ENCODE measurements at places on chromosomes 16 and 17.

DNA sequence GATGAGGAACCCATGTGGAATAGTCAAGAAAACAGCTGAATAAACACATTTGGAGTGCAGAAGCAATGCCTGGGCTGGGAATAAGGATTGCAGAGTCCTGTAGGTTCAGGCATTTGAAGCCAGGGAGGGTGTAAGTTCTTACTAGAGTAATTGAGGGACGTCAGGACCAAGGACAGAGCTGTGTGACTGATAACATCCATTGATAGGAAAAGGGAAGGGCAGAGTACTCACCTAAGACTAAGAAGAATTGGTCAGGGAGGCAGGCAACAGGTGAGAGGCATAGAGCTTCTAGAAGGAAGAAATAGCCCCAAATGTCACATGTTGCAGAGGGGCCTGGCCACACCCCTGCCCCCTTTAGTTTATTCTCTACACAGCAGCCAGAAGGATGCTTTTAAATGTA lies 79.8 kb upstream of the TMEM132E start:
- no peak for DNase-seq

DNA sequence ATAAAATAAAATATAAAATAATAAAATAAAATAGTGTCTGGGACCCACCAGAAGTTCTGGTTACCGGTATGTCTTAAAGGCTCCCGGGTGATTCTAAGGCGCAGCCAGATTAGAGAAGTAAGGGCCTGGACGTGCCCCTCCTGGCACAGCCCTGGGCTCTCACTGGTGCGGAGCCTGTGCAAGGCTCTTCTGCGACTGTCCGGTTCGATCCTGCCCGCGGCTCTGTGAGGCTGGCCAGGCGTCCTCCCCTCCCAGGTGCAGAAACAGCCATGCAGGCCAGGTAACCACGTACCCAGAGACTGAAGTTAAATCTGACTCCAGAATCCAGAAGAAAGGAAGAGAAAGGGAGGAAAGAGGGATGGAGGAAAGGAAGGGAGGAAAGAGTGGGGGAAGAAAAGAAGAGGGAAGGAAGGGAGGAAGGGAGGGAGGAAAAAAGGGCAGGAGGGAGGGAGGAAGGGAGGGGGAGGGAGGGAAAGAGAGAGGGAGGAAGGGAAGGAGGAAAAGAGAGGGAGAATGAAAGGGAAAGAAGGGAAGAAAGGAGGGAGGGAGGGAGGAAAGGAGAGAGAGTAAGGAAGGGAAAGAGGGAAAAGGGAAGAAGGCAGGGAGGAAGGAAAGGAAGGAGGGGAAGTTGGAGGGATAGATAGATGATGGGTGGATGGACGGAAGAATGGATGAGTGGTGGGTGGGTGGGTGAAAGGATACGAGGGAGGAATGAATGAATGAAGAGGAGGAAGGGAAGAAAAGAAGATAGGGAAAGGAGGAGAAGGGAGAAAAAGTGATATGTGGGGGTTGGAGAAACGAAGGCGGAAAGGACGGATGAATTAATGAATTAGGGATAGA lies 42.3 kb downstream of the C16orf82 start:
- no peak for DNase-seq

GRCh38 chr16:72985995-72986394 lies 61.9 kb downstream of the ZFHX3 start:
- no peak for DNase-seq

DNA sequence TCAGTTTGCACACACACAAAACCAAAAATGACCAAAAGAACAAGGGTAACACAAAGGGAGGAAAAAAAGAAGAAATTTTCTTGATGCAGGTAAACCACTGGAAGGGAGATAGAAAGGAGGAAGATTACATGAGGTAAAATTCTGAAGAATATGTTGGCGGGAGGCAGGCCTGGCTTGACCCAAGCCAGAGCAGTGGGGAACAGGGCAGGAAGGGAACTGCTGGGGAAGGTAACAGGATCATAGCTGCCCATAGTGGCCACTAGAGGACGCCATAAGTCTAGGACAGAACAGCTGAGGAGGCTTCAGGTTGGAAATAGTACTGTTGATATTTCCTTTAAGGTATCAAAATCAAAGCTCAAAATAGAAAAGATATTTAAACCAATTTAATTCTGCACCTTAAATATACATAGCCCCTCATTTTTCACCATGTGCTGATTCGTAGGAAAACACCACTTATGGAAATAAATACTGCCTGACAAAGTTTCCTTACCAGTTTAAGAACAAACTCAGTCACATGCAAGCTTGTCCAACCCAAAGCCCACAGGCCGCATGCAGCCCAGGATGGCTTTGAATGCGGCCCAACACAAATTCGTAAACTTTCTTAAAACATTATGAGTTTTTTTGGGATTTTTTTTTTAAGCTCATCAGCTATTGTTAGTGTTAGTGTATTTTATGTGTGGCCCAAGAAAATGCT lies 15.5 kb downstream of the VPS35 start:
- peak; percentile 9 for DNase-seq

GRCh38 chr17:55420067-55420775 lies 1.4 kb downstream of the MMD start:
- DNase-seq = peak; percentile 38

DNA sequence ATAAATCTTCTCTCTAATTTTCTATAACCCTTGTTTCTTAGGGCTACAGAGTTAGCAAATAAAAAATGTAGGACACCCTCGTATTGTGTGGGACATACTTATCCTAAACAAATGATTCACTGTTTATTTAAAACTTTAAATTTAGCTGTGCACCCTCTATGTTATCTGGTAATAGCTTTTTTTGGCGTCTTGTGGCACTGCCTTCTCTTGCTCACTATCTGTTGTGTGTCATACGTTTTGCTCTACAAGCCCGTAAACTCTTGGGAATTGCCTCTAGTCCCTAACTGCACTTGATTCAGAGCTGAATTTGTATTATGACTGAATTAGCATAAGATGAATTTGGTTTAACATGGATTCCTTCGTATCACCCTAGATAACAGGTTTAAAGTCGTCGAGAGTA lies 144.3 kb upstream of the MYOCD start:
- no peak for DNase-seq

GRCh38 chr17:35738519-35739133 lies 7.2 kb downstream of the RASL10B start:
- no peak for DNase-seq

DNA sequence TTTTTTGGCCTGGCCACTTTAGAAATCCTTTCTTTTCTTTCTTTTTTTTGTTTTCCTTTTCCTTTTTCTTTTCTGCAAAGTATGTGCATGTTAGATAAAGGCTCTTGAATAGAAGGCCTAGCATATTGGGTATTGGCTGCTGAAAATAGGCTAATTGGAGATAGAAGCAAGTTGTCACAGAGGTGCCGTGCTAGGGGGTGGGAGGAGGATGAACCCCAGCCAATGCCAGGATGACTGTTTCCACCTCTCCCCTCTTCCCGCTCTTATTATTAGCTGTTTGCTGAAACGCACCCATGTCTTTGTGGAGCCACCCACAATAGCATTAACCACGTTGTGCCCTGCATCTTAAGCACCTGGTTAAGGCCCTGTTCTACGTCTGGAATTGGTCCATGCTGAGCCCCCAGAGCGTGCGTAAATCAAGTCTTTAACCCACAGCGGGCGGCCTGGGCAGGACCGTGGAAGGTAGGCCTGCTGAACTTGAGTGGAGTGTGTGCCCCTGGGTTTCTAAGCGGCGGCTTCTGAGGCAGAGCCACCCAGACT lies 123.6 kb downstream of the MSI2 start:
- no peak for DNase-seq

DNA sequence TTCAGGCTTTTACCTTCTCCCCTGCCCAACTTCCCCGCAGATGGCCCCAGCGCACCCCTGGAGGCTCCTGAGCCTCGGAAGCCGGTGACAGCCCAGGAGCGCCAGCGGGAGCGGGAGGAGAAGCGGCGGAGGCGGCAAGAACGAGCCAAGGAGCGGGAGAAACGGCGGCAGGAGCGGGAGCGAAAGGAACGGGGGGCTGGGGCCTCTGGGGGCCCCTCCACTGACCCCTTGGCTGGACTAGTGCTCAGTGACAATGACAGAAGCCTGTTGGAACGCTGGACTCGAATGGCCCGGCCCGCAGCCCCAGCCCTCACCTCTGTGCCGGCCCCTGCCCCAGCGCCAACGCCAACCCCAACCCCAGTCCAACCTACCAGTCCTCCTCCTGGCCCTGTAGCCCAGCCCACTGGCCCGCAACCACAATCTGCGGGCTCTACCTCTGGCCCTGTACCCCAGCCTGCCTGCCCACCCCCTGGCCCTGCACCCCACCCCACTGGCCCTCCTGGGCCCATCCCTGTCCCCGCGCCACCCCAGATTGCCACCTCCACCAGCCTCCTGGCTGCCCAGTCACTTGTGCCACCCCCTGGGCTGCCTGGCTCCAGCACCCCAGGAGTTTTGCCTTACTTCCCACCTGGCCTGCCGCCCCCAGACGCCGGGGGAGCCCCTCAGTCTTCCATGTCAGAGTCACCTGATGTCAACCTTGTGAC lies 3.6 kb downstream of the MAPK7 start:
- no peak for DNase-seq

DNA sequence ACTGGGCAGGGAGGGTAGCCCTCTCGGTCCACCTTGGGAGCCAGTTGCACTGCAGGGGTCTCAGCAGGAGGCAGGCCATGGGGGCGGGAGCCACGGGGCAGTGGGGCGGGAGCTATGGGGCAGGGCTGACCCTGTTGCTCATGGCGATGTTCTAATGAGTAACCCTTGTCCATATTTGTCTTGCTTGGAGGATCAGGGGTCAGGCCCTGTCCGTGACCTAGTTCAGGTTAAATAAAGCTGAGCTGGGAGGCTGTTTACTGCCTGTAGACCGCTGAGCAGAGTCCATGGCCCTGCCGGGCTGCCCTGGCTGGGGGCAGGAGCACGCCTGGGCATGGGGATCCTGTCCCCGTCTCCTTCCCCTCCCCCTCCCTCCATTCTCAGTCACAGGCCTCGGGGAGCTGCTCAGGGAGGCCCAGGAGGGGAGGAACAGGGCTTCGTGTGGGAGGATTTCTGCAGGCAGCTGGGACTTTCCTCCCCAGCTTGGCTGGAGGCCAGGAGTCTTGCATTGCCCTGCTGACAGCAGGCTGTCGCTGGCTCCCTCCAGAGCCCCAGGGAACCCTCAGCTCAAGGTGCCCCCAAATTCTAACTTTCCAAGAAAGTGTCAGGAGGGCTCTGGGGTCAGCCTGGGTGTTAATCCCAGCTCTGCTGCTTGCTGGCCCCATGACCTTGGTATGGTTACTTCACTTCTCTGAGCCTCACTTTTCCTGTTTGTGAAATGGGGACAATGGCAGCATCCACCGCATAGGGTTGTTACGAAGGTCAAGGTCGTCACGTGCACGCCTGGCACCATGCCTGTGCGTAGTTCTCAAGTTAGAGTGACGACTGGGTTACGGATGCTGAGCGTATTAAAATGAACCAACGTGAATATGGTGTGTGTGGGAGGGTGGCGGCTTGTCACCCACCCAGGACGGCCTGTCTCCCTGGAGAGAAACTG lies 6.1 kb upstream of the SERPINF2 start:
- DNase-seq = no peak

DNA sequence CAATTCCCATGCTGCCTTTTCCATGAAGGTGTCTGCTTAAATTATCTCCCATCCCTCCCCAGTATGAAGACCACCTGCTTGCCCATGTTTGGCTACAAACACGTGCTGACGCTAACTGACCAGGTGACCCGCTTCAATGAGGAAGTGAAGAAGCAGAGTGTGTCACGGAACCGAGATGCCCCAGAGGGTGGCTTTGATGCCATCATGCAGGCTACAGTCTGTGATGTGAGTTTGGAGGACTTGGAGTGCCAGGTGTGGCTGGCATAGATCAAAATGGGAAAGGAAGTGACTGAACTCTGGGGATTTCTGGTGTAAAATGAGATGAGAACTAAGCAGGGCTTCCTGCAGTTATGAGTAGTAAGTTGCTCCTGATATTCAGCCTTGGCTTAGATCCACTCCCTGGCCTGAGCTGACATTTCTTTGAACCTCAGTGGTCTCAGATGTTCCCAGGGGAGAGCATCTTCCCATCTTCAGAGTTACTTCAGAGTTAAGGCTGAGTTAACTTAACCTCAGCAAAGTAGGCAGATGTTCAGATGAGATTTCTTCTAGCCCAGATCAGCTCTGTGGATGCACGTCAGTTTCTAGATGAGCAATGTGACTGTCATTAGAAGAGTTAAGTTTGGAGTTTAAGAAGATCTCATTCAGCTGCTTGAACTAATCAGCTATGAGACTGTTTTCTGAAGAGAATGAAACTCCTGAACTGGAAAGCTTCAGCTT lies 32.7 kb downstream of the ITGB3 start:
- DNase-seq = no peak

DNA sequence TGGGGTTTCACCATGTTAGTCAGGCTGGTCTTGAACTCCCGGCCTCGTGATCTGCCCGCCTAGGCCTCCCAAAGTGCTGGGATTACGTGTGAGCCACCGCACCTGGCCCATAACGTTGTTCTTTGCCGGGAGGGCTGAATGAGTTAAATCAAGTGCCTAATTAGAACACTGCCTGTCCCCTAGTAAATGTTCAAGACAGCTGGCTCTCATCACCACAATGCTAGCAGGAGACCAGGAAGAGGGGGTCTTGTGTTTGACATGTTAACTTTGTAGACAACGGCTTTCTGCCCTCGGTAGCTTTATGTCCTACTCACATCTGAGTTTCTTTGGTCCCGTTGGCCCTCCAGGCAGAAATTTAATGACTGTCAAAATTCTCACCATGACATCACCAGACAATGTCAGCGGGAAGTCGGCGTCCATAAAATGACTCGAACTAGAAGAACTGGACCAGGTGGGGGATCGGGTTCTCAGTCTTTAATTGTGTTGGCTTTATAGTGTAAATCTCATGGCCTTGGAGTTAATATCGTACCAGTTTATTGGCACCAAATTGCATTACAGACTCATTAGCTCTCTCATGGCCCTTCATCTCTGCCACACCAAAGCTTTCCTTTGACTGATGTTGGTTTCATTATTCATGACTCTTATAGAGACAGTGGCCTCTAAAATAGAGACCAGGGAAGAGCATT lies 11.4 kb upstream of the ITPRIPL2 start:
- DNase-seq = no peak
